Amygdala (tissue), 56 donors: ENCODE measurements at places on chromosomes 1 and 21.

- DNase-seq, result no peak
Measured at GRCh38 chr21:21366277-21366676, 368.1 kb downstream of the NCAM2 start.

DNA sequence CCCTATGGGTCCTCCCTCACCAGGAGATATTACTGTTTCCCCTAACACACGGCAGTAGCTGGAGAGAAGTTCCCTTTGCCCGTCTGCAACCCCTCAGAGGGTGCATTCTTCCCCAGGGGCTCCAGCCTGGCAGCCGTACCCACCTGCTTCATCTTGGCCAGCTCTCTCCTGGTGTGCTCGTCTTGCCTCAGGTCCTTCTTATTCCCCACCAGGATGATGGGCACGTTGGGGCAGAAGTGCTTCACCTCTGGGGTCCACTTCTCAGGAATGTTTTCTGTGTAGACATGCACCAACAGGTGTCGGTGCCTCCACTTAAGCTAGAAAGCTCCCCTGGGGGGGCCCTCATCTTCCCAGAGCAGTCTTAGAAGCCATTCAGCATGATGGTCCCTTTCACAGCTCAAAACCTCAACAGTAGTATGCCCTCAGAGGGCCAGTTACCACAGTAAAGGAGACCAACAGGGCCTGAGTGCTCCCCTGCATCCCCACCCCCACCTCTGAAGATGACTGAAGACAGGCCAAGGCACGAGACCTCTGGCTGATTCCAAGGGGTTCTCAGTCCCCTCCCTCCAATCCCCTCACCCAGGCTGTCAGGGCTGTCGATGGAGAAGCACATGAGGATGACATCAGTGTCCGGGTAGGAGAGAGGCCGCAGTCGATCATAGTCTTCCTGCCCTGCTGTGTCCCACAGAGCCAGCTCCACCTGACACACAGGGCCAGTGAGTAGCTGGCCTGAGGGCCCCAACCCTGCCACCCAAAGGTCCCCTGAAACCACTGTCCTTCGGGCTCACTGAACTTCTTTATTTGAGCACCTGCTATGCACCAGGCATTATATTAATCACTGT, 4.3 kb downstream of the RHOC start:
- DNase-seq, result no peak

DNA sequence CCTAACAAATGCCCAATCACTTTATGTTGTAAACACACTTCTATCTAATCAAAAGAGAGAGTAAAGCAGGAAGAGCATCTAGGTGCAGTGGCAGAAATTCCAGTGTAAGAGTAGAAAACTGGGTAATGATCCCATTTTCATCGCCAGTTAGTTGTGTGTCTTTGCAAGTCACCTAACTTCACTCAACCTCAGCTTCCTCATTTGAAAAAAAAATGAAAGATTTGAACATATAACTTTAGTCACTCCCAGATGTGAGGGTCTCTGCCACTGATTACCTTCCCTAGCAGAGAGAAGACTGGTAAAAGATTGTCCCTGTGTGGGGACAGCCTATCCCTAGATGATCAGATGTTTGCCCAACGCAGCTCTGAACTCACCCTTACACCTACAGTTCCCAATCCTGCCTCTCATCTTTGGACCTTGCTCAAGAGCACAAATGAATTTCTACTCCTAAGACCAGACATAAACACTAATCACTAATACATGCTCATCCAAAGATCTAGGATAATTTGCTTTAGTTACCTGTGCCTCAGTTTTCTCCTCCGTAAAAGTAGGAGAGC, 25.2 kb upstream of the DUSP23 start:
- no peak for DNase-seq

- no peak for DNase-seq
Measured at GRCh38 chr1:183497218-183497617, 24.9 kb downstream of the SMG7 start.

GRCh38 chr1:212628046-212628445, 19.5 kb downstream of the ATF3 start:
- no peak for DNase-seq

DNA sequence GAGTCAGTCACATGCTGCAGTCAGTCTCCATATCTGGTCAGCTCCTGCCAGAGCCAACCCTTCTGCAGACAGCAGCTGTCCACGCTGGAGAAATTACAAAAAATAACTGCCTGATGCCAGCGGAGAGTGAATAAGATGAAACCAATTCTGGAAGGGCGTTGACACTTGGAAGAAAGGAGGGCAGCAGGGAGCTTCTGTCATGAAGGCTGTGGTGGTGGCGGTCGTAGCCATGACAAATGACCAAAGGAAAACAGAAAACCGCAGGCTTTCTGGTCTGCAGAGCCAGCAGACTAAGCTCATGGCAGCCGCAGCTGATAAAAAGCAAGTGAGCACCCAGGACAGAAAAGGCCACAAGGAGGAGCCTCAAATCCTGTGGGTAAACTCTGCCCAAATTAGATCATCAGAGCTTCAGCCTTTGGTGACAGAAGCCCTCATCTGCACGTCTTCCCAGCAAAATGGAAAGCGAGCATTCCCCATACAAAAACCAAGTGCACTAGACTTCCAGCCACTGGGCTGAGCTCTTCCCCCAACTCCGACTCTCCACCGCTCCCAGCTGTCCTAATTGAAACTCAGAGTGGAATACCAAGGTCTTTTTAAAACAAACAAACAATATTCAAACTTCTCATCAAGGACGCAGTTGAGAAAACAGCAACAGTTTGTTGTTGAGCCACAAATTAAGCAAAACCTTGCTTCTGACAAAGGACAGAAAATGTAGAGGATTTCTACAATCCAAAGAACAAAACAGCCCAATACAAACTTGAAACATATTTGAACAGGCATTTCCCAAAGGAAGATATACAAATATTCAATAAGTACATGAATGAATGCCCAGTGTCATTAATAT, 28.7 kb downstream of the RSPH1 start:
- no peak for DNase-seq

DNA sequence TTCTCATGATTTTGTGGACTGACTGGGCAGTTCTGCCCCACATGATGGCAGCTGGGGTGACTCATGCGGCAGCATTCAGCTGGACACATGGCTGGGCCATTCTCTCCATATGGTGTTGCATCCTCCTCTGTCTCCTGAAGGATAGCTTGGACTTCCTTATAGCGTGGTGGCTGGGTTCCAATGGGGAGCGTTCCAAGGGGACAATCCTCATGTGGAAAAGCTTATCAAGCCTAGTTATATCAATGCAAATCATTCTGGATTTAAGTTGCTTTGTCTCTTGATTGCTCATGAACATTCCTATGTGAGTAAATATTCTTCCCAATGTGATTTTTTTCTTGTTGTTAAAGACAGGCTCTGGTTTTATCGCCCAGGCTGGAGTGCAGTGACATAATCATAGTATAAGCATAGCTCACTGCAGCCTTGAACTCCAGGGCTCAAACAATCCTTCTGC, 13.2 kb upstream of the SLC2A1 start:
- DNase-seq, result no peak

DNA sequence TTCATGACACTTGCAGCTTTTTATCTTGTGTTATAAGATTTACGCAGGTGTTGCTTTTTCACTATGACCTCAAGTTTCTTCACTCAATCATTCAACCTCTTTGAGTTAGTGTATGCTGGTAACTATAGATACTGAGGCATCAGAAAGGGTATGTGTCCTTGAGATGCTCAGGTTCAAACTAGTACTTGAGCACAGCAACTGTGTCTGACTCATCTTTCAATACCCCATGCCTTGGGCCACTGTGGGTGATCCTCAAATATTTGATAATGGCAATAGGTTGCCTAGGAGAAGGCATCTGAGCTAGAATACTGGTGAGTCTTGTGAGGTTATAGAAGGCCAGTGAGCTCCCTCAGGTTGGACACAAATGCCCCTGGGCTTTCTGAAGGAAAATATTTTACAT, 88.1 kb upstream of the SPATA6 start:
- DNase-seq, result no peak

DNA sequence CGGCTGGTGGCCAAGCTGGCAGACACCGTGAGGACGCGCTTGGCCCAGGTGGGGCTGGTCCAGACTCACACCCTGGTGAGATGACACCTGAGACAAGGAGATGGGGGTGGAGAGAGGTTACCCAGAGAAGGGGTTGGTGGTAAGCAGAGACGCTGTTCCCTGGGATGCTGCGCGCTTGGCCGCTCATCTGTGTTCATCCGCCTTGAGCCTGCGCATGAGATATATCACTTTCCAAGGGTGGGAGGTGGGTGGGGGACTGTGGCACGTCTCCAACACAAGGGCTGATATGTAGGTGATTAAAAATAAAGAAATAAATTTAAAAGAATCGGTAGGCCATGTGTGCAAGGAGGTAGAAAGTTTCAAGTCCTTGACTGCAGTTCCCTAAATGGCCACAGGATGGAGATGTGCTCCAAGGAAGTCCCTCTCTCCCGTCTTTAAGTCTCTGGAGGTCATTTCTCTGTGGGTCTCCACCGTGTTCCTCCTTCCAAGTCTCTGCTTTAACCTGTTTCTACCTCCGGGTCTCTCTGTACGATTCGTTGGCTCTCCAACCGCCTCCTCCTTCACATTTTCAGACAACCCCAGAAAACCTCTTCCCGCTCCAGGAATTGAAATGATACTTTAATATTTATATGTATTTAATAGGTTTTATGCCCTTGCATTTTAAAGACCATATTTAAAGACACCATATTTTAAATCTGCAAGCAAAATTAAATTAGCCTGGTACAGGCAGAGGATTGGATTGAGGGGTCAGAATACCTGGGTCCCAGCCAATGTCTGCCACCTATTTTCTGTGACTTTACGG, 4.5 kb downstream of the TTC24 start:
- peak; percentile 54 for DNase-seq

DNA sequence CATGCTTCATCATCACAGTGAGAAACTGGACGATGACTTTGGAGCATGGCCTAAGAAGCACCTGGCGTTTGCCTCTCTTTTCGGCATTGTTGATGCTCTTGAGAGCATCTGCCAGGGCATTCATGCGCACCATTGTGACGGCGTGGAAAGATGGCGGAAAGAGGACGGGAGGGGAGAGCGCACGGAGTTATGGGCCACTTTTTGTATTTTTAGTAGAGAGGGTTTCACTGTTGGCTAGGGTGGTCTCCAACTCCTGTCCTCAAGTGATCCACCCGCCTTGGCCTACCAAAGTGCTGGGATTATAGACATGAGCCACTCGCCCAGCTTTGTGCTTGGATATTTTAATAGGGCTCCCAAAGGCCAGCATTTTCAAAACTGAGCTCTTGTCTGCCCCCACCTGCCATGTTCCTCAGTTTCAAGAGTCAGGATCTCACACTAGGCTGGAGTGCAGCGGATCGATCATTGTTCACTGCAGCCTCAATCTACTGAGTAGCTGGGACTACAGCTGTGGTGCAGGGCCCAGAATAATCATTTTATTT, 5.3 kb downstream of the RPS8 start:
- DNase-seq, result no peak

GRCh38 chr1:243471026-243471685, 215.3 kb downstream of the SDCCAG8 start:
- DNase-seq, result no peak

GRCh38 chr1:201261771-201262547, 21.3 kb upstream of the PKP1 start:
- DNase-seq, result no peak

- DNase-seq, result no peak
Measured at GRCh38 chr1:10755970-10756521, 40.4 kb downstream of the CASZ1 start.

DNA sequence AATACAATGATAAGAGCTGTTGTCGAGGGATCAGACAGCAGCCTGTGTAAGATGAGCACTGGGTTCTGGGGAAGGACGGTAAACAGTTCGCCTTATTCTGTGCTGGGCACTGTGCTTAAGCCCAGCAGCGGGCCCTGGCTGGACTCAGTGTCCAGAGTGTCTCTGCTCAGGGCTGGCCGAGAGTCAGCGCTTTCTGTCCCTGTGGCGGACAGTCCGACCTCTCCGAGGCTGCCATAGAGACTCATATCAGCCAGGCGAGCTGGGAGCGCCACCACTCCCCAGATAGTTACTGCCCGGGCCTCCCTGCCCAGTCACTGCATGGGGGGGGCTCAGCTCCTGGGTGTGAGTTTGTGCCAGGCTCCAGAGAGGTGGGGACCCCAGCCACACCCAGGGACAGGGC, 14.7 kb upstream of the NPHP4 start:
- no peak for DNase-seq

DNA sequence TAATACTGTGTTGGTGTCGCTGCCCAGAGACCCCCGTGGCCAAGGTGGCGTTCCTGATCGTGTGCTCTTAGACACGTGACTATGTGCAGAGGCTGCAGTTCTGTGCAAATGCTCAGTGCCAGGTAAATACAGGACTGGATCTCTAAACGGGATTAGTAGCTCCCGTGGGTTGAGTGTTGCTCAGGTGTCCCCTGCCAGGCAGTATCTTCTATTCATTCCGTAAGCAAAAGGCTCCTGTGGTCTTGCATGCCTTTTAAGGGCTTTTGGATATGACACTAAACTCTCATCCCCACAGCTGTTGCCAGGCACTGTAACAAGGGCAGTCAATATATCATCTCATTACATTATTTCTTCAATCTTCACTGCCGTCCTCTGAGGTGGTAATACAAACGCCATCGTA, 94.2 kb upstream of the MAP1LC3C start:
- no peak for DNase-seq

DNA sequence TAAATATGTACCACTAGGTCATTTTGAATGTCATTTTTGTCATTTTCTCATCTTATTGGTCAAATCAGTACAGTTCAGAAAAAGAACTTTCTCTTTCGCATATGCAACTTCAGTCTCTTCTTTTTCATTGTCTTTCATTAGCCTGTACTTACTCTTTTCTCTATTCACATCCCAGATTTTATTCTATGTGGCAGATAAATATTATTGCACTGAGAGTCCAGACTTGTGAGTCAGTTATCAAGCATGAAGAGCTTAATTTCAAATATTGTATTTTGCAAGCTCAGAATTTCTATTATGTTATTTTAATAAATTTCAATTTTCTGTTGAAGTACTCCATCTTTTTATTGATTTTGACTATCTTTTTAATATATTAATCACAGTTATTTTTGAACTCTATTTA, 105.2 kb upstream of the PALMD start:
- DNase-seq, result no peak

GRCh38 chr21:36804874-36805611, 106.1 kb downstream of the SIM2 start:
- DNase-seq, result no peak

DNA sequence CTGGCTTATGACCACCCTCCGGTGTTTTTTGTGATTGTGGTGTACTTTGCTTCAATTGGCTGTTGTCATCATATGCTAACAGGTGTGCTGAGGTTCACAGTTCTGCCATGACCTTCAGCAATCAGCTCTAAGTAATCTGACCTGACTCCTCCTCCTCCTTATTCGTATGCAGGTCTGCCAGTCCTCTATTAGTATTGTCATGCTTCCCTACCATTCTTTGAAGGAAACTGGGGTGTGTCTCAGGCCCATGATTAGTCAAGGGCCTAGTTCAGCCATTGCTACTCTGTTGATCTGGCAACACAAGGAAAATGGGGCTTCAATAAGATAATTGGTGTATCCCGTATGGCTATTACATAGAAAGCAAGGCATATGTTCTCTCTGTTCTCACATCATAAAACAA, 332.3 kb upstream of the DPYD start:
- no peak for DNase-seq

GRCh38 chr1:202628646-202629215, 81.5 kb downstream of the SYT2 start:
- no peak for DNase-seq

GRCh38 chr1:192747301-192747700, 61.5 kb upstream of the RGS2 start:
- DNase-seq, result no peak

GRCh38 chr1:169325117-169325516, 42.5 kb downstream of the NME7 start:
- no peak for DNase-seq

- DNase-seq, result no peak
Measured at GRCh38 chr1:89276690-89277089, 4.0 kb upstream of the GBP5 start.

GRCh38 chr1:233253832-233254331, 41.6 kb downstream of the PCNX2 start:
- DNase-seq, result no peak
